Karpas-422 (cell line): ENCODE measurements at places on chromosomes 11 and 22. TPM values are rescaled to one million over a fixed set of nuclear protein-coding genes. Genes with fewer than 3 reads are reported as not detected.

DNA sequence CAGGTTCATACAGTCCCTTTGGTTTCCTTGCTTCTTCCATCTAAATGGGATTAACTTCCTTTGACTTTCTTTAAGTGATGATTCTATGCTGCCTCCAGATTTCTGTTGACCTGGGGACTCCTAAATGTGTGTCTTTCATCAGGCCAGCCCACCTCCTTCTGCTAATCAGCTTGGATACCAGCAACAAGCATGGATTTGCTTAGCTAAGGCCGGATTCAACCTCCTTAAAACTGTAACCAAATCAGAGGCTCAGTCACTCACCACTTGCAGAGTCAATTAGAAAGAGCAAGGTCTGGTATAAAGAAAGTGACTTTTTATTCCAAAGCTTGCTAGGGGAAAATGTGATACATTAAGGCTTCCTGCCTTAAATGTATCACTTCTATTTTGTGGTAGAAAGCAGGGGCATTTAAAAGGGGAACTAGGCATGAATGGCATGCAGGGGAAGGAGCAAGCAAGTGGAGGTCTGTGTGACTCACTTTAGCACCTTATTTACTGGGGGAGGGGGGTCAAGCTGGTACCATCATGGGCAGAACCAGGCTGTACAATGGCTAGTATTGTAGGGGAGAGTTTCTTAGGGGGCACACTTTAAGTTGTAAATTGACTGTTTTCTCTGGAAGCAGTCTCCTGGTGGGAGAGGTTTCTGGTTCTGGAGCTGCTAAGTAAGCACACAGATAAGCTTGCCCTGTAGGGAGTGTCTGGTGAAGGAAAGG, 239.0 kb upstream of the PDGFD start:
- no peak for DNase-seq

- DNase-seq = peak; percentile 68
These were observed 13.2 kb downstream of the POLA2 start for GRCh38 chr11:65274735-65275682.

DNA sequence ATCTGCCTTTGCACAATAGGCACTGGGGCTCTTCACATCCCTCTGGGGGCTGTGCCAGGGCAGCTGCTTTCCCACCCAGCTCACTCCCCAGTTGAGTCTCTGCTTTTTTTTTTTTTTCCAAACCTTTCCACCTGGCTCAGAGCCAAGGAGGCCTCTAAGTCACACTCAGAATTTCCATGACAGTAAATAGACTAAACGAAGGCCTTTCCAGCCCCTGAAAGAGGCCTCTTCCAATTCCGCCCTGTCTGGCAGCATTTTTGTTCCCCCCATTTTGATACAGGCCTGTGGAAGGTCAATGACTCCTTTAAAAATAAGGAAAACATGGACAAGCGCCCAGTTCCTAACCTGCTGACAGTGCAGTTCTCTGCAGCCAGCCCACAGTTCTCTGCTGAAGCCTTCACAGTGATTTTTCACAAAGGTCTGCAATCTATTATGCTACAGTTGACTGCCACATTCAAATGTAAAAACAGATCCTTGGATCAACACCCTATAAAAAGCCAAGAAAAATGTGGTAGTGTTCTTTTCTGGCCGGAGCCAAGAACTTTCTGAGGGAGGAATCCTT, 107.5 kb upstream of the SESN3 start:
- DNase-seq = no peak

GRCh38 chr11:3088806-3089205, 31.6 kb upstream of the CARS1 start:
- no peak for DNase-seq

IGSF22 gene
- not detected in 2 replicates for total RNA-seq
